Fibroblast of skin of abdomen (primary cell): ENCODE measurements at places on chromosomes 7 and 10.

DNA sequence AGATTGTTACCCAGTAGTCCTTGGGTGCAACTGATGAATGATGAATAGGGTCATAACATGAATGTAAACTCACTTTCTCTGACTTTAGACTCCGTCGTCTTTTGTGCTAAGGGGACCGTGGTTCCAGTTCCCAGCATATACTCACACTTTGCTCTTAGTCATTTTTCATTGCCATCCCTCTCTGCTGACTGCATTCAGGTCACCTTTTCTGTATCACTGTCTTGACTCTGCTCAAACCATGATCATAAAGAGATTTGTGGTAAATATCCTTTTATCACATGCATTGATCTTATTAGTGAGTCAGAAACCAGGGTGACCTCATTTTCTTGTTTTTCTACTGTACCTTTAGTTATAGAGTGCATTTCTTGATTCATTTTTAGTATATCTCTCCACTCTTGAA lies 141.1 kb upstream of the AGR3 start:
- DNase-seq: no peak

DNA sequence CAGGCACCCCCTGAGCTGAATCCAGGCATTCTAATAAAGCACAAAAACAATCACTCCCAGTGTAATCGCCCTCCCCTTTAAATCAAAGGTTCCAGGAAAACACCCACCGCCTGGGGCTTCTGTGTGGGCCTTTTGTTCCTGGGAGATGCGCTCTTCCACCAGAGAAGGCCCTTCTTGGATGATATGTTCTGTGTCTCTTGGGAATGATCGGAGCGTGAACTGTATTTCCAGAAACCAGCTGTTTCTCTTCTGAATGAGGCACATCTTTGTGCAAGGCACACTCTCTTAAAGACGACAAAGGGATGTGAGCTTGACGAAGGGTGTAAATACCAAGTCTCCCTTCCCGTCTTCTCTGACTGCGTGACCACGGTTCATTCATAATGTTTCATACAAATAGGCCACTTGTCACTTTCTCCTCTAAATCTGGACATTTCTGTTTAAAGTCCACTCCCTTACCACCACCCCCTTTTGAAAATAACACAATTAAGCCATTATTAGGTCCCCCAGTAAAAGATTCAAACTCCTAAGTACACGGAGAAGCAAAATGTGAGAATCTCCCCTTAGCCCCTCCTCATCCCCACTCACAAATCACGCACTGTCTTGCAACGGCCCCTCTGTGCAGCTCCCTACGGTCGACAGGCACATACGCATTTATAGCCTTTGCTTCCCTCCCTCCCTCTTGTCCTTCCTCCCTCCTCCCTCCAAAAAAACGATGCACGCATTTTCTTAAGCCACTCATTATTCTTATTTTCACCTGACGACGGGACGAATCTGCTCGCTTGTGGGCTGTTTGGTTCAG lies 45.6 kb upstream of the ENO4 start:
- no peak for DNase-seq

DNA sequence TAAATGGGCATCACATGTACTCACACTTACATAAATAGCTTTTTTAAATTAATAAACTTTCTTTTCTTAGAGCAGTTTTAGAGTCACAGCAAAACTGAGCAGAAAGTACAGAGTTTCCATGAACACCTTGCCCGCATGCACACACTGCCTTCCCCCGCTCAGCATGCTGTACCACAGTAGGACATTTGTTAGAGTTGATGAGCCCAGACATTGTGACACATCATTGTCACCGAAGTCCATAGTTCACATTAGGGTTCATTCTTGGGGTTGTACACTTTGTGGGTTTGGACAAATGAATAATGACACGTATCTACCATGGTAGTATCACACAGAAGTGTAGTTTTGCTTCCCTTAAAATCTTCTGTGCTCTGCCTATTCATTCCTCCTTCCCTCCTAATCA lies 23.7 kb downstream of the UBN2 start:
- no peak for DNase-seq

DNA sequence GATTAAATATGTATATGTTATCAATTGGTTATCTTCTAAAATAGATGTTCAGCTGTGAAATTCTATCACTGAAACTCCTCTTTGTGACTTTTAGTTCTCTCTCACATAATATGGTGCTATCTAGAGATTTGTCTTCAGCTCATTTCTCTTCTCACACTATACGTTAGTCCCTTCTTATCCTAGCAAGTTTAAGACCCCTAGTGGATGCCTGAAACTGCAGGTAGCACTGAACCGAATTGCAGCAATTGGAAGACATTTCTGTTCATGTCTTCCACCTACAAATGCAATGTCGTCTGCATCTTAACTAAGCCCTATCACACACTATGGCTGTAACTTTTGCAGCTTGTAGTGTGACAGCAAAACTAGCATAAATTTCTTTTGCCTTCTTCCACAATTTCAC lies 442.7 kb upstream of the POM121L12 start:
- DNase-seq: no peak

GRCh38 chr10:107409522-107409921 lies 245.0 kb upstream of the SORCS1 start:
- DNase-seq: peak; percentile 17

DNA sequence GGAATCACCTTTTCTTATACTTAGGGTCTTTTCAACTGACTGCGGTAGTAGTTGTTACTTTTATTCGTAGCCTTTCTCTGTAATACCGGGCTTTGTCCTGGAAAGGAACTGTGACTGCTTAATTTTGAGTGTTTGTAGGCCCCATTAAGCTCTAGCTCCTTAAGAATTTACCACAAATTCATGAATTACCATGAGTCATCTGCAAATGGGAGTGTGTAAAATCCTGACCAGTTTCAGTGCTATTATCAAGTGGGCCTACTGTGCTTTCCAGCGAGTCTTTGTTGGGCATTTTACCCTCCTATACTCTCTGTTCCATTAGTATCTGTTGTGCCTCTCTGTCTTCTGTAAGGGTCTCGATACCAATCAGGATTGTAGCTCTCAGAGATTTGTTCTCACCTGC lies 49.7 kb downstream of the ZMYND11 start:
- peak; percentile 45 for DNase-seq

DNA sequence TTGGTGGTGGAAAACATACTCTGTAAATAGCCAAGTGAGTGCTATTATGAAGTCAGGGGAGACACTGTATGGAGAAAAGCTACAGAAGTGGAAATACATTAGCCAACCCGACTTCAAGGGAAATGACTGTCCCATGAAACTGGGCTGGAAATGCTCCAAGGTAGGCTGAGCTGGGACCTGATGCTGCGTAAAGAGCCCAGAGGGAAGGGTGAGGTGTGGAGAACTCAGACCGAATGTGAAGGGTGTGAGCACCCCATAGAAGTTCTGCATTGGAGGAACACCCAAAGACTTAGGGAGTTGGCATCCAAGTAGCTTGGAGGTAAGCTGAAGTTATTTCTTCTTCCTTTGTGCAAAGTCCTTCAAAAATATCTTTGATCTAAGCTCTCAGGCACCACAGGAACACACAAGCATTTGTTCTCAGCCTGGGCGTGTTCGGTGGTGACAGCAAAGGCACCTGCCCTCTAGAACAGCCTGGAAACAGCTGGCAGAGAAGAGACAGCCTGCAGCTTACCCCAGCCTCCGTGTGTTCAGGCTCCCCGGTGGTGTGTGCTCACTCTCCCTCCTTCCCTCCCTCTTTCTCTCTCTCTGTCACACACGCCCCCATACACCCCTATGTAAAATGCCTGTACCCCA lies 19.1 kb upstream of the GJD4 start:
- no peak for DNase-seq

DNA sequence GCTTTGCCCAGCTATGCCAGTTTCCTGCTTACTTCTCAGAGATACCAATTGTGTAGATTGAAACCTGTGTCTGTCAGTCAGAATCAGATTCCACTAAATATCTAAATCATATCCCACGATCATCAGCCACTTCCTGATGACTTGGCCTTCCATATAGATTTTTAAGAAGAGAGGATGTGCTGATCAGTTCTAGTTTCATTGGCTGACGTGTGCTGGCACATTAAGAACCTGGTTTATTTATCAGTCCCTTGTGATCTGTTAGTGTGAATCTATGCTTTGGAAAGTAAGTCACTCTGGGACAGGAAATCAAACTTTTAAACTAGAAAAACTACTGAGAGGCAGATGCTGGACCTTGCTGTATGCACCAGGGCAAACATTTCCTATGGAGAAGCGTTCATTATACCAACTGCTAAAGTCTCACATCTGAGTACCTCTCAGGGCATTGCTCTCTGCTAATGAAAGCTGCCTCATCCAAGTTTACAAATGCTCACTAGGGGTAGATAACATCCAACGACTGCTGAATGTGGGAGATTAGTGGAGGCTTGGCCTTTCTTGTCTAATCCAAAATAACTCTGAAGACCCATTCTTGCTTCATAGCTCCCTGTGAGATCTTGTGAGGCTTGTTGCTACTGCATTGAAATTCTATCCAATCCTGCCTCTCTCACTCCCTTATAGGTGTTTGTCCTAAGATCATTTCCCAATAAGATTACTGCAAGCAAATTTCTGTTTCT lies 109.1 kb downstream of the ARL4A start:
- DNase-seq: no peak

DNA sequence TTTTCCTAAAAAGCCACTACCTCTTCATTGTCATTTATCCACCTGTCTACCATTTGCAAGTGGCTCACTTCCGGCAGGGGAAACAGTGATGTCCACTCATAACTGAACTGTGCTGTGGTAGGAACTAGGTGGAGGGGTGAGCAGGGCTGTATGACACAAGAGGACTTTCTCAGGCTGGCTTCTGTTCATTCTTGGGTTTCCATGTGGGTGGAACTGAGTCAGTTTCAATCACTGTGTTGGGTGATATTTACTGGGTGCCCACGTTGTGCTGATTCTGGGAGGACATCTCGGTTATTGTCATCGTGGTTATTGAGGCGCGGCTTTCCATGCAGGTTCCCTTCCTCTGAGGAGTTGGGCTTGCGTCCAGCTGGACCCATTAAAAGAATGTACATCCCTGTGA lies 38.8 kb downstream of the RAMP3 start:
- no peak for DNase-seq

DNA sequence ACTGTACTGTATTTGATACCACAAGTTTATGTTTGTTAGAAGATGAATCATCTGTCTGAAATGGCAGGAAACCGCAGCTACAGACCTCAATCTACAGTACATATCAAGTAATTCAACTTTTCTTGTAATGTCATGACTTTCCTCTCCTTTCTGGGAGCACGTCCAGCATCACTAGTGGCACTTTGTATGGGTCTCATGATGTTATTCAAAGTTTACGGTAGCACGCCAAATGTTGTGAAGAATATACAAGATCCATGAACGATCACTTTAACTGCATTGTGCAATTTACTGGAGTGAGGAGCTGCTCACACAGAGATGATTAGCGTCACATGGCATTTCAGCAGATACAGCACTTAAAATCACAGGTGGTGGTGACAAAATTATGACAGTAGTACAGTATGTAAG lies 257.8 kb upstream of the GNAI1 start:
- DNase-seq: peak; percentile 78

DNA sequence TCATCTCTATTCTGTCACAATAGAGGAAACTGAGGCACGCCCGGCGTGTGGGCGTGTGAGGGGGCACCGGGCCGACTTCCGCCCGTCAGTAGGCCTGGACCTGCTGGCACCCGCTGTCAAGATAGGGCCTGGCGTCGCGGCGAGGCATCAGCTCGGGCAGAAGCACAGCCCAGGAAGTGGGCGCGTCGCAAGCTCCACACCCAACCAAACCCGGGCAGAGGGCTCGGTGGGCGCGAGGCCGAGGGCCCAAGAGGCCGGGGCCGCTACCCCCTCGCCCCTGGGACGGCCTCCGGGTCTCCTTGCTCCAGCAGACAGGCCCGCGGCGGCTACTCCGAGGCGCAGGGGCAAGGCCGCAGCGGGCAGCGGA lies 91.2 kb downstream of the SPAG6 start:
- DNase-seq: no peak

GRCh38 chr10:66832781-66833422 lies 92.9 kb upstream of the LRRTM3 start:
- no peak for DNase-seq

DNA sequence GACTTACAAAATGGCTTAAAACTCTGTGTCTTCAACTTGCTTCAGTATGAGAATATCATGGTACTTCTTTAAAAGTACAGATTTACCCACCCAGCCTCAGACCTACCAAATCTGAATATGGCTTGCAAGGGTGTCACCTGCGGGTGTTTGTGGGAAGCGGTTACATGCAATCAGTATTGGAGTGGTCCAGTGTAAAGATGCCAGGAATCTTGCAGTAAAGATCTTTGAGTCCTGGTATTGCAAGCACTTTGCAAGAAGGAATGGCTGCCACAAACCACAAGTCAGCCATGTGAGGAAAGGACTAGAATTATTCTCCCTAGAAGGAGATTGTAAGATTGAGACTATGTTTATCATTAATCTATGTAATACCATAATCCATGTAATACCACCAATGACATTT lies 115.1 kb downstream of the PON1 start:
- DNase-seq: peak; percentile 38

DNA sequence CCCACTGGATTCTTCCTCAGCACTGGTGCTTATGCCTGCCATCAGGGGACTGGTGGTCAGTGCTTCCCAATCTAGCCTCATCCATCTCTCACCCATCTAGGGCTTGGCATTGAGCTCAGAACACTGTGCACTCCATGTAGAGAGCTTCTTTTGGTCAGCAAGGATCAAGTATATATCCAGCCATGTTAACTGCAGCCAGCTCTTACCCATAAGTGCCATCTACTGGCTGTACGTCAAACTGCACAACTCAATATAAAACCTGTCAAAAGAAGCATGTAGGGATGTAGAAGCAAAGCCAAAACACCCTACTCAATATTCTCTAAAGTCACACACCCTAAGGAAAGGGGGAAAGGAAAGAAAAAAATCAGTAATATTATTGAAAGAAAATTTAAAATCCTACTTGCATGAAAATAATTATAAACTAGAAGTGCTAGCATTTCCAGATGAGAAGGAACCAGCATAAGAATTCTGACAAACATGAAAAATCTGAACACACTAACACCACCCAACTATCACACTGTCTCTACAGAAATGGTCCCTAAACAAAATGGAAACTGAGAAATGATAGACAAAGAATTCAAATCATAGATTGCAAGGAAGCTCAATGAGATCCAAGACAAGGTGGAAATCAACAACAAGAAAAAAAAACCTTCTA lies 531.1 kb upstream of the STEAP1 start:
- DNase-seq: peak; percentile 40

GRCh38 chr10:72315054-72315453 lies 39.7 kb downstream of the DNAJB12 start:
- DNase-seq: no peak
